ENCODE measurements at places on chromosomes 1 and 21.

- DNase-seq, result peak; percentile 20
Measured at GRCh38 chr1:85360730-85361493, 84.5 kb upstream of the BCL10 start.

DNA sequence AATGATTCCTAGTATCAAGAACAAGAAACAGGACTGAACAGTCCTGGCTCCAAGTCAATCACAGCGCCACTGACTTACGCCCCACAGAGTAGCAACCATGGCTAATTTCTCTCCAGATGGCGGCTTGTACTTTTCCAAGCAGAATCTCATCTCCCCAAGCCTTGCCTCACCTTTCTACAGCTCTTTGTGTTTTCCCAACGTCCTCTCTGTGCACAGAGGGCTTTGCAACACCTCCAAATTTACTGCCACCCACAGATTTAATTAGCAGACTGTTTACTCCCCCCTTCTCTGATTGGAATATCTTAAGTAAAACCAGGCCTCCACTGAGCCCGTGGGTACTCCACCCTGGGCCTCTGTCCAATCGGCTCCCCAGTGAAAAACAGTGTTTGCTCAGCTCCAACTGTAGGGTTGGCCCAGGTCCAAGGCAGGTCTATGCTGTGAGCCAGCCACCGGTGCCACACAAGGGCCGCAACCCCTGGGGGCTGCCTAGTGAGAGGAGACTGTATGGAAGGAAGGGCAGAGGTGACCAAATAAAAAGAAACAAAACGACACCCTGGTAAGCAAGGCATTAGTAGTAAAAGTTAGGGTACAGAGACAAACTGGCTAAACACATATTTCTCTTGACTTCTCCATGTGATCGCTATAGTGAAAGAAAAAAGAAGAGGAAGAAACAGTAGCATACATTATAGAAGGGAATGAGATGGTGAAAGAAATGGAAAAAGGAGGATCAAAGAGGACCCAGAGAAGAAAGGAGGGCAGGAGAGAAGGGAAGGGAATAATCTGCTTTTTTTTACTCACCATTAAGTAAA is 128.4 kb upstream of the SOD1 start:
- DNase-seq, result no peak

GRCh38 chr1:202586018-202586821 is 124.0 kb downstream of the SYT2 start:
- no peak for DNase-seq

DNA sequence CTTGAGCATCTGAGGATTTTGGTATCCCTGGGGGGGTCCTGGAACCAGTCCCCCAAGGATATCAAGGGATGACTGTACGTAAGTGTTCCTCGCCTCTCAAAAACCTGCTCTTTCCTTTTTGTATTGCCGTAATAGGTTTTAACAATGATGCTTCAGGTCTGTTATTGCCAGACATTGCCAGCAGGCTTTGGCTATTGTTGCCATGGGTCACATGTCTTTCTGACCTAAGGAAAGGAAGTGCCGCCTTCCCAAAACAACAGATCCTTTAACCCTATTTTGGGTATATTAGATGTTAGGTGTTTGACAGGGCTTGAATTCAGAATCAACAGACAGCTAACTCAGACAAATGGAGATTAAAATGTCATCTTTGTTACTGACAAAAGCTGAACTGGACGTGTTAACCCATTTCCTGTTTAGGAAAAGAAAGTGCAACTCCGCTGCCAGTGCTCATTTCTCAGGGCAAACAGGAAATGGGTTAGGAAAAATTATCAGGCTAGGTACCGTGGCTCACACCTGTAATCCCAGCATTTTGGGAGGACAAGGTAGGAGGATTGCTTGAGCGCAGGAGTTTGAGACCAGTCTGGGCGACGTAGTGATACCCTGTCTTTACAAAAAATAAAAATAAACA is 12.4 kb upstream of the PRPF38B start:
- no peak for DNase-seq

GRCh38 chr1:83857103-83857502 is 141.8 kb downstream of the TTLL7 start:
- DNase-seq, result no peak

GRCh38 chr1:177912991-177913390 is 56.9 kb downstream of the SEC16B start:
- DNase-seq, result no peak

- DNase-seq, result no peak
Measured at GRCh38 chr1:38598118-38598517, 261.5 kb downstream of the RRAGC start.

DNA sequence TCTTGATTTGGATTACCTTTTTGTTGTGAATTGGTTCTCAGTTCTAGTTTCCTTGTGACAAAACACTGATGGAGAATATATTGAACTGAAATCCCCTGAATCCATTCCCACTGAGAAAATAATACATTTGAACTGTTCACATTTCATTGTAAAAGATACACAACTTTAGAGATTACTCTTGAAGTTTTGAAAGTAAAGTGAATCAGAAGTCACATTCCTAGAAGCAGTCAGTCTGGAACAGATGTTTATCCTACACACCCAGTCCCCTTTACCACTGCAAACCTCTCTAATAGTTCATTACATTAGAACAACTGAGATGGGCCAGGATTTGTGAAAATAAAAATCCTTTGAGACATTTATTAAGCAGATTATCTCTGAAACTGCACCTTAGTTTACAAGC is 3.4 kb downstream of the RERE start:
- DNase-seq, result no peak

- DNase-seq, result no peak
Measured at GRCh38 chr1:32890516-32891240, 4.4 kb downstream of the HPCA start.

GRCh38 chr1:44985747-44986359 is 542 bp downstream of the EIF2B3 start:
- DNase-seq, result no peak

DNA sequence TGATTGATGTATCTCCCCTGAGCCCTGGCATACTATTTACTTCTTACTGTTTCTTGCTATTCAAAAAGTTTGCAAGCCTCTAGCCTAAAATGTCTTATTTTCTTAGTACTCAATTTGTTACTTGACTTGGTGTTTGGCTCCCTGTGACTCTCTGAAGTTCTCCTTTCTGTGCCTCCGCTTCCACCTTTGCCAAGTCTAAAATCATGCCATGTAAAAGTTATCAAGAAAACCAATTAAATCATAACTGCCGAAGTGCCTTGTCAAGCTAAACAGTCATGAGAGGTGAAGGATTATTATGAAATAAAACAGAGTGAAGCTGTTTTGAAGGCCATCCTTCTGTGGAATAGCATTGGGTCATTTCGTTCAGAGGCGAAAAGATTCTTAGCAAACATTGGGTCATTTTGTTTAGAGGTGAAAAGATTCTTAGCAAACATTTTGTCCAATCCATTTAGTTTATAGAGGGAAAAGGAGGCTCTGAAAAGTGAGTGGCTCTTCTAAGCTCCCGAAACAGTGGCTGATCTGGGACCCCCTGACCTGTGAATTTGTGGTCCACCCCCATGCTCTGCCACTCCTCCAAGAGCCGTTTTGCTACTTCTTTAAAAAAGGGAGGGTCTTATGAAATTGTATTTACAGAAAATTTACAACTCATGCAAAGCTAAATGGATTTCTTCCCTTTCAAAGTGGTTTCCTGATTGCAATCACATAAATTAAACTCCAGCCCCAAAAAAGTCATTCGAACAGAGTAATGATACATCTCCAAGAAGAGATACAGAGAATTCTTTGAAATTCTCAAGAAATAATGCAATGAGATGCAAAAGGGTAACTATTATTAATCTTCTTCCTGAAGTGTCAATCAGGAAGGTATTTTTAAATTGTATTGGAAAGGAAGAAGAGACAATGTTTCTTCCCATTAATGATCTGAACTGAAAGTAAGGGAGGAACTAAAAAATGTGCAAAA is 141.4 kb downstream of the RUNX1 start:
- no peak for DNase-seq

GRCh38 chr1:245871915-245872314 is 635.2 kb downstream of the SMYD3 start:
- DNase-seq, result no peak

DNA sequence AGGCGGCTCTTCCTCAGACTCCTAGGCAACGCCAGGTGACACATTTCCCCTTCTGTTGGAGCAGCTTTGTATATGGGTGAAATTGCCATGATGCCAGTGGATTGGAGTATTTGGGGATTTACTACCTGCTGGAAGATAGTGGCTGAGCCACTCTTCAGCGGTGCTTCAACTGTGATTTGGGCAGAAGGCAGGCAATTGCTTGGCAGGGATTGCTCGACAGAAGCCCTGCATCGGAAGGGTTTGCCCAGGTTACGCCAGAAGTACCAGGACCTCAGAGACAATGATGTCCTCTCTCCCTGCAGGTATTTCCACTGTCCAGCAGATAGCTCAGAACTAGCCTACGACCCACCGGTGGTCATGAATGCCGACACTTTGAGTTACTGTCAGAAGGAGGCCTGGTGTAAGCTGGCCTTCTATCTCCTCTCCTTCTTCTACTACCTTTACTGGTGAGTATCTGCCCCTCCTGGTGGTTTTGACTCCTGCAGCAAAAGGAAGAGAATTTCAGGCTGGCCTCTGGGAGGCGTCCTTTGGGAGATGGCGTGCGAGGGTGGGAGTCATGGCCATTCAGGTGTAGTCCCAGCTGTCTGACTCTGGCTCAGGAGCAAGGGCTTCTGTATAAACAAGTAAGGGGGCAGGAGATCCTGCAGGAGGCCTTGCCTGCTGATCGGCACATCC is 118.3 kb downstream of the CNIH3 start:
- no peak for DNase-seq

DNA sequence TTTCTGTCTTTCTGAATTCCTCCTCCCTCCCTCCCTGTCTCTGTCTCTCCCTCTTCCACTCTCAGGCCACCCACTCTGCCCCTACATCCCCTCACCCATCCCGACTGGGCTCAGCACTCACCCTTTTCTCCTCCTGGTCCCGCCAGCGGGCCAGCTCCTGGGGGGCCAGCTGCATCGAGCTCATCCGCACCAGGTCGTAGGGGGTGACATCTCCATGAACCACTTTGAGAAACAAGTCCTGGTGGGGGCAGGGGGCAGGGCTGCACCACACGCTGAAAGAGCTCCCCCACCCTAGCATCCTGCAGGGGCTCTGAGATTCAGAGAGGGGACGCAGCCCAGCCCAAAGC is 17.8 kb downstream of the SPOCD1 start:
- DNase-seq, result no peak

DNA sequence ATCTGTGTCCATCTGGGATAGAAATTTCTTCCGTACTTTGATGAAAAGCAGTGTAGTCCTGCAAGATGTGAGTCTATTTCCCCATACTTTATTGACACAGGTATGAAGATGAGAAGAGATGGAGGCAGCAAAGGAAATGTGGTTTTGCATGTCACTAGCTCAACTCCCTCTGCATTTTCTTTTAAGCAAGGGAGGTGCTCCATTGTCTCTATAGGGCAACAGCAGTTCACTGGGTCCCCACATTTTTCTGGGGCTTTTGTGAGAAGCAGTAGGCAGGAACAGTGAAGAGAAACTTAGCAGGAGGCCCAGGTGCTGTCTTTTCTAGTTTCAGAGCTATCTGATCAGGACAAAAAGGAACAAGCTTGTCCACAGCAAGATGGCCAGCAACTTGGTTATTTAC is 37.1 kb downstream of the C21orf91 start:
- DNase-seq, result no peak

- no peak for DNase-seq
Measured at GRCh38 chr1:13663969-13664368, 36.0 kb upstream of the PRDM2 start.

- DNase-seq, result no peak
Measured at GRCh38 chr1:98661544-98662355, at the start of gene SNX7. Gene SNX7 (plus strand): TSS chr1:98661721. CDS start chr1:98661732, 11 bp downstream.

DNA sequence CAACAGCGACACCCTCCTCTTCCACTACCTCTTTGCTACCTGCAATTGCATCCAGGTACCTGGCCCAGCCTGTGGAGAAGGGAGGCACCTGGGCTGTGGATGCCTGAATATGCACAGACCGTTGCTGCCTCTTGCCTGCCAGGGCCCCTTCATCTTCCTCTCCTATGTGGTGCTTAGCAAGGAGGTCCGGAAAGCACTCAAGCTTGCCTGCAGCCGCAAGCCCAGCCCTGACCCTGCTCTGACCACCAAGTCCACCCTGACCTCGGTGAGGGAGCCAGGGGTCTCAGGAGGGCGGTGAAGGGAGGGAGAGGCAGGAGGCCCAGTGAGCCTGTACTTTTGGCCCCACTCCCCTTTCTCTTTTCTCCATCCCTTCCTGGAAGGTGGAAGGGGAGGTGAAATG is 11.5 kb downstream of the PSRC1 start:
- DNase-seq, result no peak

- DNase-seq, result no peak
Measured at GRCh38 chr1:28803051-28803450, 8.9 kb upstream of the OPRD1 start.

DNA sequence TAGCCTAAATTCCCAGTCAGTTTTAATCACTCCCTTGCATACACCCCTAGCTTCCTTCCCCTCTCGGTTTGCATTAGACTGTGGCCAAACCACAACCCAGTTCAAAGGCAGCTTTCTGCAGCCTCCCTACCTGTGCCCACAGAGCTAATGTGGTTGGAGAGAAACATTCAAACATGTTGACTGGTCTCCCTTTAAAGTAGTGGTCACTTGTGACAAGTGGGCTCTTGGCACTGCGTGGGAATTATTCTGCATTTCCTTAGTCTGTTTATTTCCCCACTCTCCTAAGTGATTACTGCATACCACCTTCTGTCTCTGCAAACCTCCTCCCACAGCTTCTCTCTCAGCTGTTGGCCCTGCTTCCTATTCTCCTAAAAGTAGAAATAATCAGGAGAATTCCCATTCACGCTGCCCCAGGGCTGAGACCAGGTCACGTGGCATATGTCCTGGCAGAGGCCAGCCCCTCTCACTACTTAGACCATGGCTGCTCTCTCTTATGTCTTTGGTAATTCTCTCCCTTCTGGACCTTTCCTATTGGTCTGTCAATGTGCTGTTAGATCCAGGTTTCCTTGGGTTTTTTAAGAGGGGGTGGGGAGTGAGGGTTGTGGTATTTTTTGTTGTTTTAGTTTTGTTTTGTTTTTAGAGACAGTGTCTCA is 38.4 kb upstream of the CD101 start:
- DNase-seq, result no peak

DNA sequence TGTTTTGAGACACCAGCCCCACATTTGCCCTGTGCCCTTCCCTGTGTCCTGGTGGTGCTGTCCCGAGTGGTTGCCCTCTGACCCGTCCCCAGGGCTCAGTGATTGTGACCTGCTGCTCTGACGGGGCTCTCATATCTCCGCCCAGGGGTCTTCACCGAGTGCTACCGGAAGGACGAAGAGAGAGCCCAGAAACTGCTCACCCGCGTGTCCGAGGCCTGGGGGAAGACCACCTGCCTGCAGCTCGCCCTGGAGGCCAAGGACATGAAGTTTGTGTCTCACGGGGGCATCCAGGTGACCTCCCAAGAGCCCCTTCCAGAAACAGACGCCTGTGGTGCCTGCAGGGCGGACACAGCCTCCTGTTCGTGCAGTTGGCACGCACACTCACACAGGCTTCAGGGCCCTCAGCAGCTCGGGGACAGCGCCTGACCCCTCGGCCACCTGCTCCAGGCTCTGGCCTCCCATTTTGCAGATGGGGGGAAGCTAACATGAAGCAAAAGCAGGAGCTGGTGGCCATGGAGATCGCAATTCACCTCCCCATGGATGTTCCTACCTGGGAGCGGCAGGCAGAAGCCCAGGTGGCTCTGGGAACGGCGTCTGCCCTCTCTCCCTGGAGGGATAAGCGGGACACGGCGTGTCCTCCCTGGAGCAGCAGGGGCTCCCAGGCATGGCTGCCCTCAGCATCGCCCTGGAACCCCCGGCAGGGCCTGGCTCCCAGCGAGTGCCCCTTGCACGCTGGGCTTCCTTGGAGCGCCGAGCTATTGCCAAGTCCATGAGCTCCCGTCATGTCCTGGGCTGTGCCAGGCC is 45.9 kb downstream of the TRPM2 start:
- no peak for DNase-seq
